ENCODE measurements at places on chromosomes 2 and 18.
A peak's percentile ranks its signal among the peaks of the same experiment; 100 is the strongest.

DNA sequence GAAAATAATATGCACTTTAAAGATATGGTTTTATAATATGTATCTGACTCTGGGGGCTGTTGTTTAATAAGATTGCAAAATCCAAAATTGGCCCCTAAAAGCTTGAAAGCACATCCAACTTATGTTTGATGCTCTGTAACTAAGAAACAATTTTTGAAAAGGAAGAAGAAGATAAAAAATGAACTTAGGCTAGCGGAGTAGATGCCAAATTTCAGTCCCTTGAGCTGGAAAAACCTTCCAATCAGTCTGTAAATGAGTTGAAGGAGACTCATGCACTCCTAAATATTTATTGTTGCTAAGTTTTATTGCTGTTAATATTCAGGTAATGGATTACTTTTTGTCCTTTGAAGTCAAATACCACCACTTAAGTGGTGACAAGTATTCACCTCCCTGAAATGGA lies 465.0 kb downstream of the ZEB2 start:
- no peak for DNase-seq

DNA sequence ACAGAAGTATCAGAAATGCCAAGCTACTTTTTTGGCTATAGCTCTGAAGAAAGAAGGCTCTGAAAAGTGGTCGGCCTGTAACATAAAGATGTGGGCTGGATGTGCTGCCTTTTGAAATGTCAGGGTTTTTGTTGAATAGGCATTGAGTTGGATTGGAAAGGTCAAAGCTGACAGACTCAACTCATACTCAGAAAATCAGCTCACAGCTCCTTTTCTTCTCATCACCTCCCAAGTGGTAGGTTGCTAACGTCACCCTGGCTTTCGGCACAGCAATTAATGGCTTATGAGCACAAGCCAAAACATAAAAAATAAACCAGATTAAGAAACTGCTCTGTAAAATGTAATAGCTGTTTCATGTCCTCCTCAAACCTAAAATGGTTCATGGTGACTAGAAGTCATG lies 68.3 kb downstream of the KCNF1 start:
- no peak for DNase-seq

- DNase-seq: no peak
These were observed 42.6 kb downstream of the SESTD1 start for GRCh38 chr2:179222076-179222475.

DNA sequence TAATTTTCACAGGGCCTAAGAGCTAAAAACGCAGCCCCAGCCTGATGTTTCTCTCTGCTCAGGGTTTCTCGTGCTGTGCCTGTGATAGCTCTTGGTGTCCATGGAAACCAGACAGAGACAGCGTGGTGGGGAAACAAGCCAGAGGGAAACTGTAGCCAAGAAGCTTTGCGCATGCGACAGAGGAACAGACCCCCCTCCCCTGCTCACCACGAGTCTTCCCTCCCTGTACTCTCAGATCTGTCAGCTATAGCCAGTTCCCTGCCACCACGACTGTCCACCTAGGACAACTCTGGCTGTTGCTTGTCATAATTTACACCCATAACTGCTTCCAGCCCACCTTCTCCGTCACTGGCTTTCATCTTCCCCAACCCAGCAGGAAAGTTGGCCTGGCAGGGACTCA lies 13.2 kb upstream of the DNAJC27 start:
- DNase-seq: peak; percentile 69

DNA sequence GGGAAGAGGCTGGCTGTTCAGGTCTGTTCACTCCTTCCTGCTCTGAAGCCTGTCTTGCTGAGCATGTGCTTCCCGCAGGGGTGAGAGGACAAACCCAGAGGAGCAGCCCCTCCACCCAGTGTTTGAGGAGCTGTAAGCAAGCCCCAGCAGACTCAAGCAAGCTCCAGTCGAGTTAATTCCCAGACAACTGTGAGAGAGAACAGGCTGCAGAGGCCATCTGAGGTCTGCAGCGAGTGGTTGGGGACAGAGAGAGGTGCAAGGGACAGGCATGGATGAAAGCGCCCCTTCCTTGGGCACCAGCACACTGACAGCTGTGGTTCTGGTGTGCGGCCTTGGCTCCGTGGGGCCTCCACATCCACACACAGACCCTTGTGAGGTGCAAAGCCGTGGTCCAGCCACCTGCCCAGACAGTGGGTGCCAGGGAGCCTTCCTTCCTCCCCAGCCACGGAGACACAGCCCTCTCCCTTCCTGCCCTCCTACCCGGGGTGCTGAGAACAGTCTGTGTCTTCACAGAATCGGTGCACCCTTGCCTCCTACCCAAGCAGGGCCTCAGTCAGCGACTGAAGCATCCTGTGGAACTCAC lies 36.2 kb downstream of the MAL start:
- DNase-seq: no peak

DNA sequence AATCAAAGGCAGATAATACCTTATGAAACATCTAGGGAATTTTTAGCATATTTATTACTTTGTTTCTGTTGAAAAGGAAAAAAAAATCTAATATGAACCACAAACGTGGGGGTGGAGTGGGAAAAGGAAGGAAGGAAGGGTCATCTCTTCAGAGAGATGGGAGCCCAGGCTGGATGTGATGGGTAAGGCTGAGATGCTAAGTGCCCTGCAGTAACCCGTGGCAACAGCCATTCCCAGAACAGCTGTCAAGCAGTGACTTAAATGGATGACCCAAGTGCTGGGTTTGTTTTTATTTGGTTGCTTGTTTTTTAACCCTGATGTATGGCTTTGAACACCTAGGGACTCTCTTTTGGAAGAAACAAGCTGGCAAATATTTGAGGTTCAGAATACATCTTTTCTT lies 50.7 kb upstream of the KLF7 start:
- DNase-seq: no peak

DNA sequence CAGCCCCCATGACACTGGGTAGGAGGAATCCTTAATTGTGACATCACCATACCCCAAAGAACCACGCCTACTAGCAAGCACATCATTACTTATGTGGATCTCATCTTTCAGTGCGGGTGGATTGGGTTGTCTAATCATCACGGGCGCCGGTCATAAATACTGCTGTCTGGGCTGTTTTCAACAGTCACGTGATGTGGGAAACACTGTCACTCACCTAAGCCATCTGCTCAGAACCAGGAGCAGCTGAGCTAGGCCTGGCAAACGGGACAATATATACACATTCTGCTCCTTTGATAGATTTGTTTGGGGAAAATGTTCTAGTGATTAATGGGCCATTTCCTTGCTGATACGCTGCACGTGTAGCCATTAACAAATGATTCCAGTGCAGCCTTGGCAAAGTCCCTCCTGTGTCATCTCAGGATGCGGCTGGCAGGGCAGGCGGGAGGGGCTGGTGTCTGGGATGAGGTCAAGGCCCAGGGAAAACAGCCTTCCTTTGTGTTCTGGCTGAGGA lies 145.9 kb upstream of the COPS8 start:
- no peak for DNase-seq

DNA sequence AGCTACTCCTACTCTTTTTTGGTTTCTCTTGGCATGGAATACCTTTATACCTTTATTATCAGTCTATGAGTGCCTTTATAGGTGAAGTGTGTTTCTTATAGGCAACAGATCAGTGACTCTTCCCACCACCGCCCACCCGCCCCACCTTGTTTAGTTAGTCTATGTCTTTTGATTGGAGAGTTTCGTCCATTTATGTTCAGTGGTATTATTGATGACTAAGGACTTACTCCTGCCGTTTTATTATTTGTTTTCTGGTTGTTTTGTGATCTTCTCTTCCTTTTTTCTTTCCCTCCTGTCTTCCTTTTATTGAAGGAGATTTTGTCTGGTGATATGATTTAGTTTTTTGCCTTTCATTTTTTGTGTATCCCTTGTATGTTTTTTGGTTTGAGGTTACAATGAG lies 179.5 kb downstream of the GULP1 start:
- no peak for DNase-seq

DNA sequence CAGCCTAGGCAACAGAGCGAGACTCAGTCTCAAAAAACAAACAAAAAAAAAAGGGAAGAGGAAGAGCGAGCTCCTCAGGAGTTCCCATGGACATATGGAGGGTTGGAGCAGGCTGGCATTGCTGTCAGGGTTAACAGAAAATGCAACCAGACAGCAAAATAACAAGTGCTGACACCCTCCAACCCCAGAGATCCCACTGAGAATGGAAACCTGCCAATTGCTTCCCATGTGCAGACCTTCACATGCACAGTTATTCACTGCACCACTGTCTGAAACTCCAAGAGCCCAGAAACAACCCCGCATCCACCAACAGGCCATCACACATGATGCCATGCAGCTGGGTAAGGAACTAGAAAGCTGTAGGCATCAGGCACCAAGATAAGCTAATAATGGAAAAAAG lies 43.5 kb downstream of the TFCP2L1 start:
- no peak for DNase-seq

GRCh38 chr18:36511791-36512352 lies 214.4 kb downstream of the FHOD3 start:
- DNase-seq: no peak

GRCh38 chr2:145402706-145403277 lies 882.9 kb upstream of the ZEB2 start:
- DNase-seq: no peak

DNA sequence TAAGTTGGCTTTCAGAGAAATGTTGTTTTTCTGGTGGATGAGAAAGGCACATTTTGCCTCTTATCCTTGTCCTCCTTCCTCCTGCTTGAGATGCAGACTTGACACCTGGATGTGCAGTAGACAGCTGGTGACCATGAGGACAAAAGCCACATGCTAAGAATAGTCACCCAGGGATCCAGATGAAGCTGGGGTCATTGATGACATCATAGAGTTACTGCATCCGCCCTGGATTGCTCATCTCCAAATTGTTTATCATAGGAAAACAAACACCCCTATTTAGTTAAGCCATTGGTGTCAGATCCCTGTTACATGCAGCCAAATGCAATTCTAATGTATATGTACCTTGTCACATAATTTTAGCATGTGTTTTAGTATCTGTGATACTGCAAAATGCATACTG lies 16.3 kb upstream of the SLC1A4 start:
- DNase-seq: no peak

GRCh38 chr2:143974262-143974661 lies 545.7 kb downstream of the ZEB2 start:
- no peak for DNase-seq

DNA sequence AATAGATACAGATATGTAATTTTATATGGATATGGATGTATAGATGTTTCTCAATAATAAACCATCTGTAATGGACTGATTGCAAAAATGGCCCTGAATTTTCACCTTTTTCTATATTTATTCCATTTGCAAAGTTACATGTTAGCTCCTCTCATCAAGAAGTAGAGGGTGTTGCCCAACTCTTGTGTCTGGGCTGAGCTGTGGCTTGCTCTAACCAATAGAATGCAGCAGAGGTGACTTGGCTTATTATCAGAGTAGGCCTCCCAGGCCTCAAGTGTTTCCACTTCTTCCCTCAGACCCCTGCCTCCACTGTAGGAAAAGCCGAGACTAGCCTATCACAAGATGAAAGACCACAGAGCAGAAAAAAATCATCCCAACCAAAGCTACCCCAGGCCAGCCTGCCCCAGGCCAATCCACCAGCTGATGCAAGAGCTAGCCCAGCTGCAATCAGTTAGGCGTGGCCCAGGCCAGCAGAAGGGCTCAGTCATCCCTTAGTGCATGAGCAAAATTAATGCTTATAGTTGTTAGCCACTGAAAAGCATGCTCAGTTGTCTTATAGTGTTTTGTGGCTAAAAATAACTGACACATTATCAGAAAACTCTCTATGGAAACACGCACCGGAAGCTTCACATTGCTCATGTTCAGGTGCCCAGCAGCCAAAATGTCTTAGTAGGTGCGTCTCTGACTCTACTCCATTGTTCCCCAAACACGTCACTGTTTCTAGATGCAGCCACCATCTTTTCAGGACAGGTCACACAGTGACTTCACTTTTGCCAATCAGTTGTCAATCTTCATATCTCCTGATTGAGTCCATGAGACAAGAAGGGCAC lies 464.0 kb downstream of the FBXO15 start:
- no peak for DNase-seq

- no peak for DNase-seq
These were observed 5.0 kb downstream of the CAB39 start for GRCh38 chr2:230717600-230717999.

- no peak for DNase-seq
These were observed 747.4 kb upstream of the SLC8A1 start for GRCh38 chr2:41199334-41199733.

DNA sequence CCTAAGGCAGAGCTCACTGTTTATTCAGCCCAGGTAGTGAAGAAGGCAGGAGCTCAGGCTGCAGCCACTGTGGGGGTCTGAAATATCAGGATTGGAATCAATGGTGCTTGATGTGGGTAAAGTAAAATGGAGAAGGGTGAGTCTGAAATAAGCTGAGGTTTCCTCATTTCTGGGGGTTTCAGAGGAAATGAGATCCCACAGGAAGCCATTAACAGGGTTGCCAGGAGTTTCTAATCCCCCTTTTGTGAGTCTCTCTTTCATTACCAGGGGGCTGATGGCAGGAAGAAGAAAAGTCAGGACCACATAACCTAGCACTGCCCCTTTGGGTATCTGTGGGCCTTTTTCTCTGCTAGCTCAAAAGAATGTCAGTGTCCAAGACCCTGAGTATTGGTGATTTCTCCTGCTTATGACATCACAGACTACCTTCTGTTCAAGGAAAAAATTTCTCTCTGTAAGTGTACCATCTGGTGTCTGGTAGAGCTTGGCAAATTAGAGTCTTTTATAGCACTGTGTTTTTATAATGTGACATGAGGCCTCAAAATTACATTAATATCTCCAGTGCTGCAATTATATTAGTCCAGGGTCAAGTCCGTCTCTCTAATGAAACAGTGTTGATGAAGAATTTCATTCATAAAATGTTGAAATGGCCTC lies 56.0 kb downstream of the LBH start:
- no peak for DNase-seq

DNA sequence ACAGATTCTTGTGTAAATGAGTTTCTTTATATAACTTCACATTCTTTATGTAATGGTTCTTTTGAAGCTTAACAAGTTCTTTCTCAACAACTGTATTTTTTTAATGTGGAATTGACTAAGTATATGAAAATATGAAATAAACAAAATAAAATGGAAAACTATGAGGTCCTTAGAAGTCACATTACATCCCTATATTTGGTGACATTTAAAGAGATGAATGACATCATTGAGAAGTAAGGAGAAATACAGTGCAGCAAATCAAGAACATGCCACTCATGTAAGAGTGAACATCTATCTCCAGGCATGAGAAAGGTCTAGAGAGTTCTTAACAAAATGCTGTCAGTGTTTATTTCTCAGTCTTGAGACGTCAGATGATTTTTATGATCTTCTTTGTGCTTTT lies 39.0 kb upstream of the AAK1 start:
- DNase-seq: no peak

GRCh38 chr2:217289907-217290280 lies 430.0 kb upstream of the TNP1 start:
- no peak for DNase-seq

DNA sequence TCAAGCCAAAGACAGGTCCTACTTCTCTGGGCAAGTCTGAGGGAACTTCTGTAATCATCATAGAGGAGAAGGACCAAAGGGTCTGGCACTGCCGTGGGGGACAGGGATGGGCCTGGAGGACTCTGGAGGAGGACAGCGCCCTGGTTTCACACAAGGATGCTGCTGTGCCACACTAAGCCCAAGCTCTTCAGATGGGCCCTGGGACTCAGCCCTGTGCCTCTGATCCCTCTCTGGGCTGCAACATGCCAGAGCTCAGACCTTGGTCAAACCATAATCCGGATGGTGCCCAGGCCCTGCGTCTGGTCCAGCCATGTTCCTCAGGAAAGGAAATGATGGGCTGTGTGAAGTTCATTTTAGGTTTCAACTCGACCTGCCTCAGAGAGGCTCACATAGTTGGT lies 222.0 kb upstream of the COPS8 start:
- no peak for DNase-seq

- DNase-seq: no peak
These were observed 251.5 kb upstream of the FN1 start for GRCh38 chr2:215687149-215688031.
